ENCODE measurements at places on chromosomes 1 and 21.

DNA sequence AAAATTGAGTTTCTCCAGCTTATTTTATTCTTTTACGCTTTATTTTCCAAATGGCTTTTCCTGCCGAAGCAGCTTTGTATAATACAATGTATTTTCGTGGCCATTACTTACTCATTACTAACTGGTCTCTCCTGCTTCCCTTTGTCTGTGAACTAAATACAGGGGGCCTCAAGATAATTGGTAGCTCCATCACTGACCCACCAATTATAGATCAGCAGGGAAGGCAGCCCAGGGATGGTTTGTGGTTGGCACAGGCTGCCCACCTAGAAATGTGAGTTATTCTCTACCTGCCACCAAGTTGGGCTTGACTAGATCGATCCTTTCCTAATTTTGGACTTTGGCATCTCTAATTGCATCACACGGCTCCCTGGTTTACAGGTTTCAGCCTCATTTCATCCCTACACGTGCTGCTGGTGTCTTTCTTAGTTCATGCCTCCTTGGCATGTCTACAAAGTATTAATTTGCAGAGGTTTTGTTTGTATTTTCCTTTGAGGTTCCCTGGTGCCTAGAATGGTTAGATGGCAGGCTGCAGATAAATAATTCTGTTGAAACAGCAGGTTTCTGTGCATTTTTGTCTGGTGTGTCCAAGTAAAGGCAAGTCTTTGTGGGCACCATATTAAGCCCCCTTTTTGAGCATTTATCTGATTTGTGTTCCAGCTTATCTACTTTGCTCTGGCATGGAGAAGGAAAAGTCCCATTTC, 35.2 kb downstream of the PEX14 start:
- no peak for DNase-seq

DNA sequence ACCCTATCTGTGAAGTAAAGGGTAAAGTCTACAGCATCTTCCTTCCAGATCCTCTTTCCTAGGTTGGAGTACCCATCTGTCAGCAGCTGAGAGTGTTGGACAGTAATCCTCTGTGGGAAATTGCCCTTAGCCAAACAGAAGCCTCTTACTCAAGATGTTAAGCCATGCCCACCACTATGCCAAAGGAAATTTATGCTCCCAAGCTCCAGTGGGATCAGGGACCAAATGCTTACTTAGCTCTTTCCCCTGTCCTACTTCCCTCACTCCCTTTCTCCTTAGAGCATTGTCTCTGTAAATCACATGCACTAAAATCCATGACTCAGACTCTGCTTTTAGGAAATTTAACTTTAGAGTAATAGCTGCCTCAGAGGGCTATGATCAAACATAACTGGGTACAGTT, 254.0 kb downstream of the BRINP2 start:
- DNase-seq, result no peak

- DNase-seq, result peak; percentile 79
These were observed 5.5 kb upstream of the FOXD2 start for GRCh38 chr1:47432071-47433036.

- DNase-seq, result no peak
These were observed 20.5 kb downstream of the ROR1 start for GRCh38 chr1:63794354-63794753.

- no peak for DNase-seq
These were observed 20.8 kb upstream of the VANGL1 start for GRCh38 chr1:115620950-115621349.

- DNase-seq, result no peak
These were observed 14.6 kb downstream of the EFCAB7 start for GRCh38 chr1:63537940-63538339.

DNA sequence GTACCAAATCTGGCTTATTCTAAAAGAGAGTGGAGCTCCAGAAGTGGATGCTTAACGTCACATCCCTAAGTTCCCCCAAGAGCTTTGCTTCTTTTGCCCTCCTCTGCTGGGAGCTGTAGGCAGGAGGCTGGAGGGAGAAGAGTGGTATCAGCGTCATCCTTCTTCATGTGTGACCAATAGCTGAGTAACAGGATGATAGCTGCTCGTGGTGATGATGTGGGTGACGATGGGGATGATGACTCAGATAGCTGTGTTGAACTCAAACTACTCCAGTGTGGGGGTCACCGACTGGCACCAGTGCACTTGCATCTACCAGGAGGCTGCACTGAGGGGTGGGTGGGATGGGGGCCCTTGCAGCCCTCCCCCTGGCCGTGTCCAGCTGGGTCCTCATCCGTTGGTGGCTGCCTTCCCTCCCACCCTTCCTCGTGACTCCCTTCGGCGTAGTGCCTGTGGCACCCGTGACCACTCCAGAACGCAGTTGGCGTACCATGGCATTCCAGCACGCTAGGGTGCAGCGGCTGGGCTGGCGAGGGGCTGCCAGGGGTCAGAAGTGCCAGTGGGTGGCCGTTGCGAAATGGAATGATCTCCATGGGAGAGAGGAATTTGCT, 1.1 kb downstream of the IGFN1 start:
- DNase-seq, result peak; percentile 68

- DNase-seq, result no peak
These were observed 70.1 kb upstream of the CCDC190 start for GRCh38 chr1:162930976-162931560.

DNA sequence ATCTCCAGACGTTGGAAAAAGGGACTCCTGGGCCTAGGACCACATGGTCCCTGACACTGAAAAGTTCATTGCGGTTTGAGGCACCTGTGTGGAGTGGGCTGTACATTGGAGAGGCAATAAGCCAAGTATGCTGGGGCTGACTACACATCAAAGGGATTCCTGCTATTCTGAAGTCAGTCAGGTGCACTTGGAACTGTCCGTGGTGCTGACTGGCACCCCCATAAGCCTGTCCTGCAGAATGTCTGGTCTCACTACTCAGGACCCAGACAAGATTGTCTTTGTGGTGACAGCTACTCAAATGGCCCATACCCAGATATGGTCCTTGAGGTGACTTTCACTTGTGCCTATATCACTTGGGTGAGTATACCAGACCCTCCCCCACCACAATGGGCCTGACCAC, 150.6 kb downstream of the RWDD3 start:
- DNase-seq, result peak; percentile 43

- DNase-seq, result no peak
These were observed 233.7 kb downstream of the SRGAP2C start for GRCh38 chr1:121418369-121419049.

DNA sequence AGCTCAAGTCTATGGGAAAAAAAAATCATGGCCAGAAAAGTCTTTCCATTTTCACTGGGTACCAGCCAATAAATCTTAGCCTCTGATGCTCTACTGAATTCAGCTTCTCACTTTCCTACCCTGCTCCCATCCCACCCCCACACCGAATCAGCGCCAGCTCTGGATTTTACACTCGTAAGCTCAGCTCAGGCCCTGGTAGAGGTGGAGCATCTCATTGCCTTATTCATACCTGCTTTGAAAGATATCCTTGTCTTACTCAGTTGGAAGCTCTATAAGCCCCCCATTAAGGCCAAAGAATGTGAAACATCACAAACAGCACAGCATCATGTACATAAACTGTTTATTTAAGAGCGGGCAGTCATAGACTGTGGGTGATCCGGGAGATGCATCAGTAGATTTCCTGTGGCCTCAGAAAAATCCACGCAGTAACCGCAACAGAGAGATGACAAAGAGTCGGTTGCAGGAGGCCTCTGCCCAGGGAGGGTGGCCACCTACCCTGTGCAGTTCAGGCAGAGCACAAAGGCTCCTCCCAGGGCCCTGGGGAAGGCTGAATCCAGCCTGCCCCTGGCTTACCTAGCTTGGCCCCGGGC, 36.4 kb upstream of the ETS2 start:
- DNase-seq, result peak; percentile 48

DNA sequence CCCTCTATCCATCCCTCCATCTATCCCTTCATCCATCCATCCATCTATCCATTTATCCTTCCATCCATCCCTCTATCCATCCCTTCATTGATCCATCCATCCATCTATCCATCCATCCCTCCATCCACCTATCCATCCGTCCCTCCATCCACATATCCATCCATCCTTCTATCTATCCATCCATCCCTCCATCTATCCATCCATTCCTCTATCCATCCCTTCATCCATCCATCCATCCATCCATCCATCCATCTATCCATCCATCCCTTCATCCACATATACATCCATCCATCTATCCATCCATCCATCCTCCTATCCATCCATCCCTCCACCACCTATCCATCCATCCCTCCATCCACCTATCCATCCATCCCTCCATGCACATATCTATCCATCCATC, 23.6 kb downstream of the MATN1 start:
- no peak for DNase-seq

DNA sequence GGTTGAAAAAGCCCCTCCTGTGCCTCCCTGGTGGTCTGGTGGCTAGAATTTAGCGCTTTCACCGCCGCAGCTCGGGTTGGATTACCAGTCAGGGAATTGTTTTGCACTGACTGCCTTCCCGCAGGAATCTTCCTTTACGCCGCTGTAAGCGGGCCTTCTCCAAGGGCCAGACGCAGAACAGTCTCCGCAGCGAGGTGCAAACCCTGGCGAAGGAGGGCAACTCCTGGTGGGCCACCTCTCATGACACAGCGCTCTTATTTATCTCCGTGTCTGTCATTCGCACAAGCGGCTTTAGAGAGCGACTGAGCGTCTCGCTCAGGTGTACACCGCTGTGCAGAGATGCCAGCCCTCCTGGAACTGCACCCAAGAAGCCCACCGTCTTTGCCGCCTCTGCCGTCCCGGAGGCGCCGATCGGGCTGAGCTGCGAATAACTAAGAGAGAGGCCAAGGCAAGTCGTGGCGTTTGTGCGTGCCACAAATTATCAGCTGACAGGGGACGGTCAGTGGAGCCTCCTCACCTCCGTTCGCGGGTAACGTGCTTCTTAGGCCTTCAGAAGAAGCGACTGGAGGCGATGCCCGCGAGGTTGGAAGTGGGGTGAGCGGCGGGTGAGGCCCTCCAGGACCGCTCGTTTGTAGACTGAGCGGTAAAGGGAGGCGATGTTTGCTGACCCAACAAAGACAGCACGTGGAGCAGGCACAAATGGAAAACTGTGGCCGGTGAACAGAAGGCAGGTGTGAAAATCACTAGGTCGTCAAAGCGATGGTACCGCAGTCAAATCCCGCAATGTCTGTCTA, 93.5 kb downstream of the PRKAB2 start:
- DNase-seq, result no peak

DNA sequence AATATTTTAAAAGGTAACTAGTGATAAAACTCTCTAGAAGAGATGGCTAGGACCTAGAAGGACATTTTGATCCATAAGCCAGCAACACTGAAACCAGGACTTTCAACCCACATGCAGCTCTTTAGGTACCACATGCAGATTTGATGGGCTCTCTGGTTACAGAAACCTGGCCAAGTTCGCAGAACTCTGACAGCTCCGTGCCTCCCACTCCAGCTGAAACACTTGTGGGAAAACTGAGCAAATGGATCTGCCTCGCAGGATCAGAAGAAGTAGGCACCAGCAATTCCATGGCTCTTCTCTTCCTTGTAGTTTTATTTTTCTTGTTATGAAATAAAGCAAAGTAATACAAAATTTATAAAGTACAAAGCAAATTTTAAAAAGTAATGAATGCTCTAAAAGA, 58.5 kb downstream of the ST6GALNAC5 start:
- no peak for DNase-seq

DNA sequence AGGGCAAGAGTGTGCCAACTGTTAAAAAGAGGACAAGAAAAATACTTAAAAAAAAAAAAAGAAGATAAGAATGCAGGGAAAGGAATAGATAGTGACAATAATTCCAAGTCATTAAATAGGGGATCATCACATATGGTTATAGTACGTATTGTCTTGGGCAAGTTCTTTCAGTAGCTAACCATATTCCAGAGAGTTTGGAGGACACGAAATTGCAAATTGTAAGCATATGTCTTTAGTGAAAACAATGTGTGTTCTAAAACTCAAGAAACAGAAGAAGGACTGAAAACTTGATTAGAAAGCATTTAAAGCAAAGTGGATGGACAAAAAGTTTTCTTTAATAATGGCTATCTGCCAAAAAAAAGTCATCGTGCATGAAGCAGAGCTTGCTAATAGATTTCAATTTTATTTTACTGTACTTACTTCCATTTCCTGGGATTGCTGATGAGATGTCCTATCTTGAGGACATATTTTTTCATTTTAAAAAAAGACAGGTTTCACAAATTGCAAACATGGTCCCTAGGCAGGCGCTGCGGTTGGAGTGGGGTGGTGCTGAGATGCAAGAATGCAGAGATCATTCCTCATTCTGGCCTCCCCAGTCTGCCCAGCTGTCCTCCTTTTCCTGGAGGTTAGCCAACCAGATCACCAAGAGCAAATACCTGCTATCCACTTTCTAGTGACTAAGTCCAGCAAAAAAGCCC, 11.9 kb downstream of the TSPAN2 start:
- DNase-seq, result no peak

GRCh38 chr1:100950781-100951180, 54.9 kb downstream of the SLC30A7 start:
- DNase-seq, result no peak

- DNase-seq, result peak; percentile 61
These were observed 50.8 kb downstream of the RHBG start for GRCh38 chr1:156419854-156420204.

DNA sequence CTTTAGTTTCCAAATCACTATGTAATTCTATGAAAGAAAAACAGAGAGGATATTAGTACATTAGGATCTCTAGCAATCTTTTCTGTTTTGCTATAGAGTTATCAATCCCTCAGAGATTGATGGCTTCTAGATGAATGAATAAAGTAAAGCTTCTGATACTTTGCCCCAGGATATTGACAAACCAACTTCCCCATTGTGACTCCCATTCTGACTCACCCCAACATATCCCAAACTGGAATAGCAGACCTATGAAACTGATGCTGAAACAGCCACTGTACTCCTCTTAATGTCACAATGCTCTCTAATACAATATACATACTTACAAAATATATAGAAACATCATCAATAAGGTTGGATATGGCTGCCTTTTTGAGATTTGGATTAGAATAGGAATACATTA, 442.1 kb upstream of the NR5A2 start:
- DNase-seq, result no peak

GRCh38 chr1:170041423-170042192, 32.9 kb downstream of the KIFAP3 start:
- no peak for DNase-seq

- DNase-seq, result no peak
These were observed 42.4 kb downstream of the ABL2 start for GRCh38 chr1:179187043-179187442.

- no peak for DNase-seq
These were observed 33.5 kb downstream of the UTP25 start for GRCh38 chr1:209861242-209861641.

DNA sequence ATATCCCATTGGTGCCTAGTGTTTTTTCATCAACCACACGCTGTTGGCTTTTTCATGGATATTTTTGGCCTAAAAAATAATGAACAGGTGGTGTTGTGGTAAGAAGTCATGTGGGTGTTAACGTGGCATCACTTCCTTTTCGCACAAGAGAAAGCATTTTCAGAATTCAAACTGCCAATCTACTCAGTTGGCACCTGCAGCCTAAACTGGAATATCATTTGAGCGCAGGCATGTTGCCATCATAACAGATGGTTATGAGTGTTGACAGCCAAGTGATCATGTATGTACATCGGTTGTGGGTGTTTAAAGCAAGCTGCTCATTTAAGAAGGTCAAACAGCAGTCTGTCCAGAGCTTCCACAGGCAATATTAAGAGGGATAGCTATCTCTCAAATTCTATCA, 1963.0 kb downstream of the NCAM2 start:
- no peak for DNase-seq

All from stimulated activated CD8-positive, alpha-beta memory T cell treated with anti-CD3 and anti-CD28 coated beads, Interleukin-4, amount 100 ng/mL, for 48 hours (primary cell).